ENCODE measurements at places on chromosomes 6 and 20.

- no peak for DNase-seq
Observed at GRCh38 chr6:27066381-27066780, 181.1 kb upstream of the PRSS16 start.

DNA sequence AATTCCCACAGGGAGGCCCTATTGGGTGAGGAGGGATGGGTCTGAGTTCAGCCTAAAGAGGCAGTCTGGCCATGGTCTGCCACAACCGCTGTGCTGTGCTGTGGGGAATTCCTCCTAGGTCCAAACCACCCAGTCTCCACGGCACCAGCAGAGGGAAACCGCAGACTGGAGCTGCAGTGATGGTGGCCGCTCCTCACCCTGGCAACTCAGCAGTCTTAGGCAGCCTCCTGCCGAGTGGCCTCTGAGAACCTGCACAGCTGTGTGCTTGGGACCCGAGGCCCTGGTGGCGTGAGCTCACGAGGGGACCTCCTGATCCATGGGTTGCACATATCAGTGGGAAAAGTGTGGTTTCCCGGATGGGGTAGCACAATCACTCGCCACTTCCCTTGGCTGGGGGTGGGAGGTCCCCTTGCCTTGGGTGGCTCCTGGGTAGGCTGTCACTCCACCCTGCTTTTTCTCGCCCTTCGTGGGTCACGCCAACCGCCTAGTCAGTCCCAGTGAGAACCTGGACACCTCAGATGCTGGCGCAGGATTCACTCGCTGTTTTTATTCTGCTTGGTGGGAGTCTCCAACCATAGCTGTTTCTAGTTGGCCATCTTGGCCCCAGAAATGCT is 242.2 kb downstream of the CDH26 start:
- no peak for DNase-seq

DNA sequence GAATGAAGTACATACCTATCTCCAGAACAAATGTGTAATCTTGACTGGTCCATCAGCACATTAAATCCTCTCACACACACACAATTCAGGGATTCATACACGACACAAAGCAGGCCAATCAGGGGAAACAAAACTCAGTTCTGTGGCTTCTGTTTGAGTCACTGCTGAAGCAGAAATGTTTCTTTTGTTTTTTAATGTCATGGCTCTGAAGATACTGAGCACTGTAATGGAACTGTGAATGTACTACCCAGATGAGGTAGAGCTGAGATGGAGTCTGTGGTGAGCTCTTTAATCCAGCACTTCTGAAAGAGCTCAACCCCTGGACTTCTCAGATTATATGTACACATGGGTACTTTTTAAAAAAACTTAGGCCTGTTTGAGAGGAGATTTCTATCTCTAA is 116.4 kb downstream of the THEMIS start:
- DNase-seq, result no peak

DNA sequence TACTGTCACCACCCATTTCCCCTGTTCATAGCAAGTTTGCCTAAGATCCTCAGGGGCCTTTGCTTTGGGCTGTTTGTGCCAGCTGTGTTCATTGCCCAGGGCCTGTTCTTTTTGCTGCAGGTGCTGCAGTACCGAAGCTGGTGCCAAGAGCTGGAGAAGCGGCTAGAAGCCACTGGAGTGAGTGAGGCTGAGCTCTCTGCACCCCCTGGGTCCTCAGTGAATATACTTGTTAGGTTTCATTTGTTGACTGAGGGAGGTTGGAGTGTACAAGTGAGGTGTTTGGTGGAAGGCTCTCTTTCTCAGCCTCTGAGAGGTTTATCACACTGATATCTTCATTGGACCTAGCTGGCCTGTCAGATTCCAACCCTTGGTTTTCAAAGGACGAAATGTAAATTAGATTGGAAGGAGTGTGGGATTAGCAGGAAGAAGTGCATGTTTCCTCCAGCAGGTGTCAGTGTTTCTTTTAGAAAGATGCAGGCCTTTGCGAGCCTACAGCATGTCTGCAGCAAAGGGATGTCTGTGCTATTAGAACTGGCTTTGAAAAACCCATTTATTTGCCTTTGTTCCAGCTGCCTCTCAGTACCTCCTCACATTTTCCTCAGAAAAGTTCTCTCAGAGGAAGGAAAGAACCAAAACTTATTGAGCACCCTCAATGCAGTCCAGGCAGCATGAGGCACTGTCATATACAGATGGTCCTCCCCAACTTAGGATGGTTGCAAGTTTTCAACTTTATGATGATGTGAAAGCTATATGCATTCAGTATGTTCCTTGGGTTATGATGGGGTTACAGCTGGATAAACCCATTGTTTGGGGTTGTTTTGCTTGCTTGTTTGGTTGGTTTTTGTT is 8.3 kb downstream of the CEP250 start:
- DNase-seq, result peak; percentile 80

DNA sequence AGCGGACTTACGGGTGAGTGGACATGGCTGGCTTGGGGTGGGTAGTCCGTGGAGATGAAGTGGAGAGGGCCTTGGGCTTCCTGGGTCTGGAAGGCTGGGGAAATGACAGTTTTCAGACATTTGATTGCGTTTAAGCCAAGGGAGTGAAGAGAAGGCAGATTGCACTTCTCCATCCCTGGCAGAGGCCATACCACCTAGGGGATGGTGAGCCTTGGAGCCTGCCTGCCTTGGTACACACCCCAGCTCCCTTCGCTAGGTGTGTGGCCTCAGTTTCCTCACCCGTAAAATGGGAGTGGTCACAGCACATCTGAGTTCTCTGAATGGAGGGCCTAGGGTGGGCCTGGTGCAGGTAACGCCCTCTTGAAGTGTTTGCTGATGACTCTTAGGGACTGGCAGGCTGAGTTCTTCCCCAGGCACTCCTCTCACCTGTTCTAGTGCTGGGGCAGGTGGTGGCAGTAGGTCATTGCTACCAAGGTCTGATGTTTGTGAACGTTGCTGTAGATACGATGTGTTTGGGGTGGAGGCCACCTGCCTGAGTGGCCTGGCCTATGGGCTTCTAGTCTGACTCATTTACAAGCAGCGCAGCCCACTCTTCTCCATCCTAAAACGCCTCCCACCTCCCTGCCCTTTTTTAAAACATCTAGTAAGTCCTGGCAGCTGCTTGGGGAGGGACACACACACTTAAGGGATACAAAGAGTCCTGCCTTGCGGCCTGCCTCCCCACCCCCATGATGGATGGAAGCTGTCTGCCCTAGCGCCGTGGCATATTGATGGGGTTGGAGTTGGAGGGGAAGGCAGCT is 2.3 kb downstream of the RBM38 start:
- DNase-seq, result no peak

DNA sequence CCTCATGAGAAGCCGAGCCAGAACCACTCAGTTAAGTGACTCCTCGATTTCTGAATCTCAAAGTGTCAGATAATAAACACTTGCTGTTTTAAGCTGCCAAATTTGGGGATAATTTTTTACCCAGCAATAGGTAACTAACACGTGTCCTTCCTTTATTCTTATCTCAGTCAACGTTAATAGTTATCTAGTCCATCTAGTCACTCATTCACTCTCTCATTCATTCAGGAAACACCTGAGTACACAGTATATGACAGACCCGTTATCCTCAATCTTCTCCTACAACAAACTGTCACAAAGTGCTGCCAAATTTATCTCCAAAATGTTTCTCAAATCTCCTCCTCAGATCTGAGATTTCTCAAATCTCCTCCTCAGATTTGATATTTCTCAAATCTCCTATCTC is 13.1 kb downstream of the FAM184A start:
- no peak for DNase-seq

DNA sequence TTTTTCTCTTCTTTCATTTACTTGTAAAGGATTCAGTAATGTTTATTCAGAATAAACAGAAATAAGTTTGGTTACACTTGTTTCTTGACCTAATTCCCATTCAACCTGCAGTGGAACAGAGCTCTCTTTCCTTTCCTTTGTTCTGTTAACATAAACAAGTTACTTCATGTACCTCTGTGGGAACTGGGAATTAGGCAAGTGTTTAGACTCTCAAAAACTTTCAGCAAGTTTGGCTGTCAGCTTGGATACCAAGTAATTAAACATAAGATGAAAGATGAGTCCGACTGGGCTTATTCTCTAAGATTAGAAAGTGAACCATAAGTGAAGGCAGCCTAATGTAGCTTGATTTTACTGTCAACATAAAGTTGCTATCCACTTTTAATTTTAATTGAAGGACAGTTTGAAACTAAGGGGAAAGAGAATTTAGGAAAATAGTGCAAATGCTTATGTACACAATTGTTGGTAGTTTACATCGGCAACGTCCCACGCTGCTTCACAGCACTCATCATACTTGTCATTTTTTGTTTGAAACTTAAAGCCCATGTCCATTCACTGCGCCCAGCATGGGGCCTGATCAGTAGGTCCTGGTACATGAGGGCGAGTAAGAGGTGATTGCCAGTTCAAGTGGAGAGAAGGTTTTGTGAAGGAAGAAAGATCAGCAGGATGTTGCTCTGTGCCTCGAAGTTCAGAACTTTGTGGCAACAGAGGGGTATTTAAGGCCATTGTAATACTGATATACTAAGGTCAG is 113.0 kb downstream of the PLEKHG1 start:
- no peak for DNase-seq

DNA sequence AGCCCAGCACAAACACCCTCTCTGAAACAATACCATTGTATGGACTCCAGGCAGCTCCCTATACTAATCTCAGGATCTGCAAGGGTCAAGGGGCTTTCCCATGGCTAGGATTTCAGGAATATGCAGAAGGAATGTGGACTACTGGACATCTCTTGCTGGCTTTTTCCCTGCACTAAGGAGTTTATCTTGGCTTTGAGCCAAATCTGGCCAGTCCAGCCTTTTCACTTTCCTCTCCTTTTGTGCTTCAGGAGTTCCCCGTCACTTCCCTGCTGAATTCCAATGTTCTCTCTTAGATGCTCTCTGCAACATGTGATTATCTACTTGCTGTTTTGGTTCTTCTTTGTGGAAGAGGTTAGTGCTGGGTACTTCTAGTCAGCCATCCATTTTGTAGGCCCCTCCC is 568.2 kb downstream of the HDGFL1 start:
- DNase-seq, result no peak

GRCh38 chr6:29831776-29832175 is 4.2 kb downstream of the HLA-G start:
- no peak for DNase-seq

- DNase-seq, result no peak
Observed at GRCh38 chr6:169452117-169452868, 198.6 kb upstream of the THBS2 start.

- peak; percentile 74 for DNase-seq
Observed at GRCh38 chr6:108902382-108902792, 54.2 kb downstream of the ARMC2 start.

DNA sequence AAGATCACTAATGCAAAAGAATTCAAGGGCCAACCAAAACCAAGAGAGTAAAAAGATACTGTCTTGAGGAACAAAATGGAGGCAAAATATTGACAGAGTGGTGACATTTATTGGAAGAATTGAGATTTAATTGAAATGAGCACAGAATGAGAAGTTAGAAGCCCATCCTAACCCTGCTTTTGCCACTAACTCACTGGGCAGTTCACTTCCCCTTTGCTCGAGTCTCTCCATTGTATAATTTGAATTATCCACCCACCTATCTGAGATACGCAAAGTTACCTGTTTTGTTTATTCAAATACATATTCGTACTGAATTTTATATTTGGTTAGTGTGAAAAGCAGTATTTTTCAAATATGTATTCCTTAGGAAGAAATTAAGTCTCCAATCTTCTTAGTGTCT is 204.5 kb upstream of the PRDM1 start:
- no peak for DNase-seq

DNA sequence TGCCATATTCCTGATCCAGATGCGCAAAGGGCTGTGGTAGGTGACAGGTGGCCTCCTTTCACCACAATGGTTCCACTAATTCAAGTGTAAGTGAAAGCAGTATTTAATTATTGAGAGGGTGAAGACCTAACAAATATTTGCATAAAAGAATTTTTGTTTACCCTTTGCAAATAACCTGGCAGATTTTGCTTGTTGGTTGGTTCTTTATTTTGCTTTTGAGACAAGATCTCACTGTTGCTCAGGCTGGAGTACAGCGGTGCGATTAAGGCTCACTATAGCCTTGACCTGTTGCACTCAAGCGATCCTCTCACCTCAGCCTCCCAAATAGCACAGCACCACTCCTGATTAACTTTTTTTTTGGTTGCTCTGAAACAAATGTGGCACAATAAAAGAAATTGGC is 49.2 kb downstream of the PCNA start:
- no peak for DNase-seq

GRCh38 chr6:127162836-127163235 is 44.4 kb downstream of the RSPO3 start:
- no peak for DNase-seq

DNA sequence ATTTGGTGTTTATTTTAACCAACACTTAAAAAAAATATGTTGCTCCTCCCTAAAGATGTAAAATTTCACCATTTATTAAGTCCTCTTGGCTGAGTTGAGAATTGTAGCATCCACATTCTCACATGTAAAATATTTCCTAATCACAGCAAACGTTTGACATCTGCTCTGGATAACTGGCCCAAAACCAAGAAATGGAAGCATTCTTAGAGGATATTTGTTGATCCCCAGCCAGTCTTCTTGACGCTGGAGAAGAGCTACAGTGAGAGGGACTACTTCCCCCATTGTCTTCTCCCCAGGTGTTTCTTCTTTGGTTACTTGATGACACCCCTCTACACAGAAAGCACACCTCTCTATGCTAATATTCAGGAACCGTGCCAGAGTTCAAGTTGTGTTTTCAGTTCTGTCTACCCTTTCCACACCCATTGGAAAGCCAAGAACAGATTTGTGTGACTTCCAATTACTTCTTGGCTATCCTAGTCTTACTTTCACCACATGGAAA is 454.5 kb upstream of the JAG1 start:
- no peak for DNase-seq

DNA sequence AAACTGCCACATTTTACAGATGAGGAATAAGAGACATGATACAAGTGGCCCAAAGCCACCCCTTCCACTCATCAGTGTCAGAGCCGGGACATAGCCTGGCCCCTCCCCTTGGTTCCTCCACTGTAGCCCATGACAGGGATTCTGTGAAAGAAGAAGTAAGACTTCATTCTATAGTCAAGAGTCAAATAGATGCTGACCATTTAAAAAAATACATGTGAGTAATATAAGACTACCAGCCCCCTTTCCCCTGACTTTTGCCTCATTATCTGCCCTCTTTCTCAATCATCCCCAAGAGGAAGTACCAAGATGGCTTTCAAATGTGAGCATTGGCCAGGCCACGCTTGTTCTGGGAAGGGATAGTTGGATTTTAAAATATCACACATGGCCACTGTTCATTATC is 57.8 kb upstream of the TAB2 start:
- DNase-seq, result peak; percentile 35

GRCh38 chr6:36933102-36933501 is 21.4 kb upstream of the PI16 start:
- no peak for DNase-seq

- peak; percentile 24 for DNase-seq
Observed at GRCh38 chr6:4740032-4740431, 36.2 kb upstream of the CDYL start.

- DNase-seq, result no peak
Observed at GRCh38 chr6:57130661-57131177, 40.7 kb downstream of the ZNF451 start.

DNA sequence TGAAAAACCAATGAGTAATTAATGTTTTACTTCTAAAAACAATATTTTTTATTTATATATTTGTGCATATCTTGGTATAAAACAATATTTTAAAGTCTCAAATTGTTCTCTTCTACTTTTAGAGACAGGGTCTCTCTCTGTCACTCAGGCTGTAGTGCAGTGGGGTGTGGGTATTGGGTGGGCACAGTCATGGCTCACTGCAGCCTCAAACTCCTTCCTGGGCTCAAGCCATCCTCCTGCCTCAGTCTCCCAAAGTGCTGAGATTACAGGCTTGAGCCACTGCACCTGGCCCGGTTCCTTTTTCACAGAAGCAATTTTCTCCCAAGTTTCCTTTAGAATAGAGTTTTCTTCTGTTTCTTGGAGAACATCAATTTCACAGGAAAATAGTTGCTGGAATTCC is 102.8 kb downstream of the TMEM242 start:
- DNase-seq, result no peak
